ENCODE measurements at places on chromosomes 3 and 15.
A peak's percentile ranks its signal among the peaks of the same experiment; 100 is the strongest.

DNA sequence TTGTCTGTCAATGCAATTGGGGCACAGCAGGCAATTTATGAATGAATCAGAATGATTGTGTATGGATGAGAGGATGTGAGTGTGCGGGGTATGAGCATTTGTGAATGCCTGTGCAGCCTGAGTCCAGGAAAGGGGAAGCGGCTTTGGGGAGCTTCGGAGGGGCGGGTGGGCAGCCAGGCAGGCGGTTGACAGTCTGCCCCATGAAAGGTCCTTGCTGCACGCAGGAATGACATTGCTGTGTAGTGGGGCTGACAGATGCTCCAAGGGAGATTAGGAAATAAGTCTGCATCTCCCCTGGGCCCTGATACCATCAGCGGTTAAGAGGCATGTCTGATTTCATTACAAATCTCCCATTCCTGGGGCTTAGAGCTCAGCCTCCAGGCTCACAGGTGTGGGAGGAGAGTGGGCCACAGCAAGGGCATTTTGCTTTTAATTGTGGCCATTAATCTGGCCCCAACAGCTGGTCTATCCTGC is 26.4 kb upstream of the TSPAN3 start:
- DNase-seq = no peak

GRCh38 chr15:88920186-88920891 is 7.2 kb upstream of the MFGE8 start:
- DNase-seq = peak; percentile 63

DNA sequence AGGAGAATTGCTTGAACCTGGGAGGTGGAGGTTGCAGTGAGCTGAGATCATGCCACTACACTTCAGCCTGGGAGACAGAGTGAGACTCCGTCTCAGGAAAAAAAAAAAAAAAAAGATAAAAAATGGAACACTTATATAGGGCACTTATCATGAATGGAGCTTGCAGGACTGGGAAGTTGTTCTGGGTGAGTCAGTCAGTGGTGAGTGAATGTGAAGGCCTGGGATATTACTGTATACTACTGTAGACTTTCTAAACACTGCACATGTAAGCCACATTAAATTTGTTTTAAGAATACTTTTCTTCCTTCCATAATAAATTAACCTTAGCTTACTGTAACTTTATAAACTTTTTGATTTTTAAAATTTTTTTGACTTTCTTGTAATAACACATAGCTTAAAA is 59.8 kb downstream of the SFMBT1 start:
- no peak for DNase-seq

DNA sequence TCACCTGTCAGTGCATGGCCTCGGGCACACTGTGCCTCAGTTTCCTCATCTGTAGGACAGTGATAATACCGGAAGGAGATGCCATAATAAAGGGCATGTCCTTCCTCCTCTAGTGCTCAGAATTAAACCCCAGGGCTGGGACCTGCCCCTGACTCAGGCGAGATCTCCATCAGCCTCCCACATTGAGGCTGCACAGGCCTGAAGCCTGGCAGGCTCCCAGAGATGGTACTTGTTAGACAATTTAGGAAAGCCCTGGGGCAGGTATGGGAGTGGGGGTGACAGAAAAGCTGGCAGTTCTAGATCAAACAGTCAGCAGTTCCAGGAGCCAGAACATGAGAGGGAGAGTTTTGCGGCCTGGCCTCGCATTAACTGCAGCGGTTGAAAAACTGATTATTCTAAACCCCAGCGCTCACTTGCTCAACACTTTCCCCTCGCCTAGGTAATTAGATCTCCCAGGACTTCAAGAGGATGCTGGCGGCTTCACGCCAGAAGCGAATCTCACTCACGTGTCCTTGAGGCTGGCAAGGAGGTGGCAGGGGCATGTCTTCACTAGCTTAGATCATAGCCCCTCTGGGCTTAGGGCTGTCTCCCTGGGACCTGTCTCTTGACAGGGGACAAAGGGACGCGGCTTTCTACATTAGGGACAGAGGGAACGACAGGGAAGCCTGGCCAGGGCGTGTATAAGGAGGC is 73.1 kb downstream of the ATP2B2 start:
- DNase-seq = no peak

GRCh38 chr3:61080737-61081445 is 170.4 kb downstream of the FHIT start:
- no peak for DNase-seq
